Frontal cortex (tissue), 4 donors: ENCODE measurements at places on chromosomes 1 and 21. TPM values are rescaled to one million over a fixed set of nuclear protein-coding genes. Genes with fewer than 3 reads are reported as not detected.

GRCh38 chr1:170765712-170766330 lies 101.9 kb downstream of the PRRX1 start:
- peak; percentile 12 for DNase-seq

- DNase-seq, result no peak
These were observed 102.7 kb upstream of the SIM2 start for GRCh38 chr21:36596174-36596573.

- DNase-seq, result no peak
These were observed 222.3 kb downstream of the TPR start for GRCh38 chr1:186152620-186153239.

TNFRSF18 gene
- not detected for total RNA-seq

GRCh38 chr21:15826147-15826780 lies 96.5 kb downstream of the USP25 start:
- DNase-seq, result no peak

DNA sequence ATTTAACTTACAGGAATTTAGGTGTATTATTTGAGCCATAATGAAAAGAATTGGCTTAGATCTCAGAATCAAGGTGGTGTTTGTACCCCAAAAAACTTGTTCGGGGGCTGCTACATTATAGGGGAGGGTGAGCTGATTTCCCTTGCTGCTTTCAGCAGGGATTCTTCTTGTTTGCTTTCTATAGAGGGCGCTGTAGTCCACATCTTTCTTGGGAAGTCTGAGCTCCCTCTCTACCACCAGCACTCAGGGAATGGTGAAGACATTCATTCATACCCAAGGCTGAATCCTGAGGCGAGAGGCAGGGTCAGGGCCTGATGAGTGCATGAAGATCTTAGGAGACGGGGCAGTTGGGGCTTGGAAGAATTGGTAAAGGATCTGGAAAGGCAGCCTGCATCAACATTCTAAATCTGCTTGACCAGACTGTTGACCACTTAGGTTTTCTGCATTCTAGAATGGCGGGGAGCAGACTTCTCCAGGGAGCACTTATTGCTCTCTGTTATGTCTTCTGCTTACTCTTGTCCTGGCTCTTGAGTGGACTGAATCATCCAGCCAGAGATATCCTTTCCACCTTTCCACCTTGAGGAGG lies 18.9 kb downstream of the SPATA46 start:
- DNase-seq, result no peak

DNA sequence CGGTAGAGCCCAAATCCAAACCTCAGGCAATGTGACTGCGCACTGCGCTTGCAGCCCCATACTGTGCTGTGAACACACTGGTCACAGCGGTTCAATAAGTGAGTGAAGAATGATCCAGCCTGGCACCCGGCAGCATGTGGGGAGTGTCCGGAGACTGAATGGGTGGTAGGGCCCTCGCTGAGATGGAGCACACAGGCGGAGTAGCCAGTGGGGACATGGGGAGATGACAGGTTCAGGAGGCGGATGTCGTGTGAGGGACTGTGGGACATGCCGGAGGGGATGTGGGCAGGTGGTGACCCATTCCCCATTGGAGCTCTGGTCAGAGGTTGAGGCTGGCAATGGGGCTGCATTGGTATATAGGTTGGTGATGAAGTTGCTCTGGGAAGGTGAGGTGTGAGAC lies 5.6 kb downstream of the SRARP start:
- DNase-seq, result no peak

- DNase-seq, result no peak
These were observed 30.4 kb downstream of the TRIT1 start for GRCh38 chr1:39852876-39853275.

OVAAL gene
- total RNA-seq, result not detected

SPRR1B gene
- total RNA-seq, result not detected

- DNase-seq, result no peak
These were observed 112.7 kb upstream of the BACE2 start for GRCh38 chr21:41055266-41055665.

DNA sequence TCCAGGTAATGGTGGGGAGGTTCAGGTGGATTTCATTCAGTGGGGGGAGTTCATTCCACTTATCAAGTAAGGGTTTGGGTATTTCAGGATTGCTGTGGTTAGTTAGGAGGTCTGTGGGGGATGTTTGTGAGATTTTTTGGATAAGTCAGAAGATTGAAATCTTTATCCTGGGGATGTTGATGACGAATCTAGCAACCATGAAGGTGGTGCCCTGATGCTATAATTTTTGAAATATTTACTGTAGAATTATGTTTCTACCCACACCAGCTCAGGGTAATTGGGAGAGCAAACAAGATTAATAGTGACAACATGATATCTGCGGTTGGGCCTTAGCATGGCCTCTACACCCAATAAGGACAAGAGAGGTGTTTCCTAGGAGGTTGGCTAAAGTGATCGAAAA lies 28.3 kb downstream of the SUCO start:
- DNase-seq, result no peak

TINAGL1 gene
- total RNA-seq, result 1.2 TPM

GRCh38 chr1:241355311-241356010 lies 1.5 kb downstream of the RGS7 start:
- DNase-seq, result no peak

DNA sequence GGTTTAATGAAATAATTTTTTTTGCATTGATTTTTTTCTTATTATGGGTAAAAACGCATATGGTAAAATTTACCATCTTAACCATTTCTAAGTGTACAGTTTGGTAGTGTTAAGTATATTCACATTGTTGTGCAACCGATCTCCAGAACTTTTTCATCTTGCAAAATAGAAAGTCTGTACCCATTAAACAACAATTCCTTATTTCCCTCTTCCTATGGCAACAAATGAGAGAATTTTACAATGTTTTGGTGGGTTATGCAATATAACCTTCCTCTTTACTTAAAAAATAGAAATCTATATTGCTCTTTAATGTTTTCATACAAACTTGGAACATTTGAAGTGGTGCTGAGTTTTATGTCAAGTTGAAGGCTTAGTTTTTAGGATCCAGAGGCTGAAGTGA lies 26.6 kb downstream of the MAP3K7CL start:
- no peak for DNase-seq

DNA sequence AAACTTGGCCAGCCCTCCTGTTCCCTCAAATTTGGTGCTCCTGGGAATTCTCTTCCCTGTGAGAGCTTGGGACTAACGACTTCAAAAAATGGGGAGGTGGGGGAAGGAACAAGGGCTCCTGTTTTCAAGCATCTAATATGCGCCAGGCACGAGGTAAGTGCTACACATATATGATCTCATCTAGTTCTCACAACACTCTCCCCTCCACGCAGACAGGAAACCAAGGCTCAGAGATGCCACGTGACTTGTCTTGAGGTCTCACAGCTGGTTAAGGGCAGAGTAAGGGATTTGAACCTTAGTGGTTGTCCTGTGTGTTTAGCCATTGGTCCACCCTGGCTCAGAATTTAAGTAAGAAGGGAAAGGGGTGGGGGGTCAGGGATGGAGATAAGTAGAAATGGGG lies 125.9 kb downstream of the DMRTB1 start:
- no peak for DNase-seq
